ENCODE measurements at places on chromosomes 3 and 15.

GRCh38 chr3:128068156-128068620, 16.0 kb downstream of the SEC61A1 start:
- no peak for DNase-seq

DNA sequence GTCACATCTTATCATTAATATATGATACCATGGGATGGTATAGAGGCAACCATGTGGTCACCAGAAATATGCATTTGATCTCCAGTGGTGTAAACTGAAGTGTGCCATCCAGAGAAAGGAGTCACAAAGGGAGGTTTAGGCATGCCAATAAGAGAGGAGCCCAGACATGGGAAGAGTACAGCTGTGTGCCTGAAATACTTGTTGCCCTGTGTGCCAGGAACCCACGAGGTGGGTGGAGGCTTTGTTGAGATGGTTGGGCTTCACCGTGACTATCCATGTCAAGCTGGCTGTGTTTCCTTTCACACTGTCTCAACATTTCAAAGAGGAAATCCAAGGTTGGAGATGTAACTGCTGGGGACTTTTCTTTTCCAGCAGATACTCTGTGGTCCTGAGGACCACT, 43.5 kb downstream of the CACNA2D3 start:
- DNase-seq = no peak

DNA sequence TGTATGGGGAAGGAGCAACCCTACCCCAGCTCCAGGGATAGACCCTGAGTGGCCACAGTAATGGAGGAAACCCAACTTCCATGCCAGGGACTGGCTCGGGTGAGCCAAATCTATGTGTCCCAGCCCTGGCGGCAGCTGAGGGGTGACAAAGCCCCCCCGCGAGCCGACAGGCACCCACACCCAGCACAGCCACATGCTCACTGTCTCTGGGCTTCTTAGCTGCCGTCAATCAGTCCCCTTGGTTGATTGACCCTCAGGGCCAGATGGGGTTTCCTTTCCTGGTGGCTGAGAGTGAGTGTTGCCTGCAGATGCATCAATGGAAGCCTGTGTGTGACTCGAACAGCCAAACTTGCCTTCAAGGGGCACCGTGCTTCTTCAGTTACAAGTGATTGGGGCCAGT, 2.1 kb upstream of the OCA2 start:
- DNase-seq = no peak

GRCh38 chr3:65560133-65560532, 478.6 kb downstream of the MAGI1 start:
- no peak for DNase-seq

GRCh38 chr3:147312786-147313280, 93.5 kb downstream of the ZIC4 start:
- no peak for DNase-seq

- no peak for DNase-seq
Measured at GRCh38 chr15:31272558-31273257, 53.9 kb upstream of the KLF13 start.

- peak; percentile 92 for DNase-seq
Measured at GRCh38 chr3:194364652-194365434, 4.7 kb downstream of the LRRC15 start.

- DNase-seq = no peak
Measured at GRCh38 chr15:41629883-41630282, 30.3 kb upstream of the MGA start.

GRCh38 chr3:179072100-179072438, 460 bp upstream of the ZMAT3 start:
- no peak for DNase-seq

DNA sequence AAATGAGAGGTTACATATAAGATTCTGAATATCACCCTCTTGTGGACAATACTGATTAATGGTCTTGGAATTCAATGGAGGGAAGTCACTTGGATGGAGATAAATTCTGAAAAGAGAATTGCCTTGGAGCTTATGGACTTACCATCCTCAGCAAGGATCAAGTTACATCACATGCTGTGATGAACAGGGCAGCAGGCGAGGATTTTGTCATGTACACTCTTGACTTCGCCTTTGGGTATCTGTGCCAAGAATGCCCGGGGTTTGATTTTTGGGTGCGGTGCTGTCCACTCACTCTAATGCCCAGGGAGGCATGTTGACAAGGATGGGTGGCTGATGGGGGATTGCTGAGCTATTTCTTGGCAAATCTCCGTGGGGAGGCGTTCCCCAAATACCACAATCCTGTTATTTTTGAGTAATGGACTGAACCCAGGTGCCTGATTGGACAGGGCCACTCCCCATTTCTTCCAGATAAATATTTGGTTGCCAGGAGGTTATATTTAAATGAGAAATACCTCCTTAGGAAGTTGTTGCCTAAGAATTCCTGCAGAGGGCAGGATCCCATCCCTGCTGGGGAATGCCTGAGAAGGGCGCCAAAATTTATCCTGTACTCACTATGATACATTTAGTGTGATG, 96.3 kb downstream of the TPRG1 start:
- DNase-seq = no peak

- no peak for DNase-seq
Measured at GRCh38 chr3:43624619-43625305, 3.0 kb upstream of the ANO10 start.

GRCh38 chr15:83193721-83194120, 13.9 kb downstream of the HDGFL3 start:
- DNase-seq = no peak

DNA sequence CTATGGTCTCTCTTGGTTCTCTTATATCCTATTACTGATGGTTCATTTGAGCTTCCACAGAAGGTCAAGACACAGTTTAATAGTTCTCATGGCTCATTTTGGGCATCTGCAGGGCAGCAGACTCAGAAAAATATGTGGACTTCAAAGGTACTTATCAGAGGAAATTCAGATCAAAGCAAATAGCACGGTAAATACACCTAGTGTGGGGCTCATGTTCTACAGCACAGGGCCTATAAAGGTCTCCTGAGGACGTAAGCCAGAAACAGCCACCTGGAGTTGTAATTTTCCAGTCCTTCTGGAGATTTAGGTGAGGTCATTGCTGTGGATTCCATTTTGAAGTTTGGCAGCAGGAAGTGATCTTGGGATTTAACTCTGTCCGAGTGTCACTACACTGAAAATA, 134.5 kb upstream of the SGO1 start:
- no peak for DNase-seq

GRCh38 chr3:123331651-123332050, 117.2 kb downstream of the ADCY5 start:
- no peak for DNase-seq

DNA sequence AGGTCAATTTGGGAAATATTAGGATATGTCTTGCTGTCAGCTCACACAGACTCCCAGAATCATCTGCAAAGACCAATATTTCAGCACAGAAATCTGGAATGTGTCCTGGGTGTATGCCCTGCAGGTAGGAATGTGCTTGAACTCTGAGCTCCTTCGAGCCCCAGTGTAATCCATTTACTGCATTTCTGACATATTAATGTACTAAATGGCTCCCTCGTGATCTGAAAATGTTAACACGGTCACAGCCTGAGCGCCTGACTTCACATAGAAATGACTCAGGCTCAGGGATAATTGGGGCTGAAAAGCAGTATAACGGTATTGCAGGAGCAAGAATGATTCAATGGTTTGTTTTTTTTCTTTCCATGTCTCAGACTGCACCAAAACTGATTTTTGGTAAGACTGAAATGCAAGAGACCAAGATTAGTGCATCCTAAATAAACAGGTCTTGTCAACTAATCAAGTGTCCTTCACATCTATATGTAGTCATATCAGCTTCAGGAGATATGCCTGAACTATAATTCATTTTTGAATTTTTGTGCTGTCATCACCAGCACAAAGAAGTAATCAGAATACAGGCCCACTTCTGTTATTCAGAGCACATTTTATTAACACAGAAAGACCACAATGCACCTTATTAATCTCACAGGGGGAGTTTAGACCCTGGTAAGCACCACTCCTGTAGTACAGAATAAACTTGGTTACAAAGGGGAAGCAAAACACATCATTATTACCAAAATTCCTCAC, 49.8 kb downstream of the DCLK3 start:
- DNase-seq = no peak

DNA sequence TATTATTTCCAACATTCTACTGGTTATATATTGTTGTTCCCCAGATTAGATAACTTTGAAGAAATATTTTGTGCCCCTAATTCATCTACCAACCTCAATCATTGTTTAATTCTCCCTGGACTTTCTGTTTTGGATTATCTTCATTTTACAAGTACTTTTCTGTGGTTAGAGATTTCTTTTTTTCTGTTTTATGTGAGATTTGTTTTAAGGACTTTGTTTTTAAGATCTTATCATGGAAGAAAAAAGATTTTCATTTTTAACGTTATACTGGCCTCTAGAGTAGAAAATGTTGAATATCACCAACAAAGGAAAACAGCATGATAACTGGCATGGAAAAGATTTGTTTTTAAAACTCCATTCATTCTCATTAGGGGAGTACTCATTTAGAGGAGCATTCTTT, 210.9 kb upstream of the KCNMB2 start:
- peak; percentile 30 for DNase-seq

DNA sequence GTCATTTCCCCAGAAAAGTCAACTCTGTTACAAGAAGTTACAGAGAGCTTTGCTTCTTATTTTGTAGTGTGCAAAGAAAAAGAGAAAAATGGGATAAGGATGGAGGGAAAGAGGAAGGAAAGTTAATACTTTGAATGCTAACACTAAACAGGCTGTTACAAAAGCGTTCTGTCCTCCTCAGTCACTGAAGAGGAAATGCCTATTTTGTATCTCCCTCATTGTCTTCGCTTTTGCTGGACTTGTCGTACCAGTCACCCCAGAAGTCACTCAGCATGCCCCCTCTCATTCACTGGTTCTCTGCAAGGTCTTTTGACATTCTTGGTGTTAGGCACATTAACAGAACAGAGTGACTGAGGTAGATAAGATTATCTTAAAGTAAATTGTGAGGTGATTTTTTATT, 129.6 kb downstream of the ALCAM start:
- DNase-seq = no peak

DNA sequence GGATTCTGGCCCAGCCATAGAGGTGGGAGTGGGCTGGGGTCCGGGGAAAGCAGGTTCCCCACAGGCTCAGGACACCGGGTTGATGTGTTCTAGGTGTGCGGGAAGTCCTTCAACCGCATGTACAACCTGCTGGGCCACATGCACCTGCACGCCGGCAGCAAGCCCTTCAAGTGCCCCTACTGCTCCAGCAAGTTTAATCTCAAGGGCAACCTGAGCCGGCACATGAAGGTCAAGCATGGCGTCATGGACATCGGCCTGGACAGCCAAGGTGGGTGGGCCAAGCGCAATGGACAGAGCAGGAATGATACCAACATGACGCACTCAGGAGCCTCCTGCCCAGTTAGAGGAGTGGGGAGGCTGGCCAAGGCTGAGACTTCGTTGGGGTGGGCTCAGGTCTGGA, 28.2 kb downstream of the IDH2 start:
- DNase-seq = no peak

- no peak for DNase-seq
Measured at GRCh38 chr3:46496746-46497555, 825 bp upstream of the RTP3 start.

DNA sequence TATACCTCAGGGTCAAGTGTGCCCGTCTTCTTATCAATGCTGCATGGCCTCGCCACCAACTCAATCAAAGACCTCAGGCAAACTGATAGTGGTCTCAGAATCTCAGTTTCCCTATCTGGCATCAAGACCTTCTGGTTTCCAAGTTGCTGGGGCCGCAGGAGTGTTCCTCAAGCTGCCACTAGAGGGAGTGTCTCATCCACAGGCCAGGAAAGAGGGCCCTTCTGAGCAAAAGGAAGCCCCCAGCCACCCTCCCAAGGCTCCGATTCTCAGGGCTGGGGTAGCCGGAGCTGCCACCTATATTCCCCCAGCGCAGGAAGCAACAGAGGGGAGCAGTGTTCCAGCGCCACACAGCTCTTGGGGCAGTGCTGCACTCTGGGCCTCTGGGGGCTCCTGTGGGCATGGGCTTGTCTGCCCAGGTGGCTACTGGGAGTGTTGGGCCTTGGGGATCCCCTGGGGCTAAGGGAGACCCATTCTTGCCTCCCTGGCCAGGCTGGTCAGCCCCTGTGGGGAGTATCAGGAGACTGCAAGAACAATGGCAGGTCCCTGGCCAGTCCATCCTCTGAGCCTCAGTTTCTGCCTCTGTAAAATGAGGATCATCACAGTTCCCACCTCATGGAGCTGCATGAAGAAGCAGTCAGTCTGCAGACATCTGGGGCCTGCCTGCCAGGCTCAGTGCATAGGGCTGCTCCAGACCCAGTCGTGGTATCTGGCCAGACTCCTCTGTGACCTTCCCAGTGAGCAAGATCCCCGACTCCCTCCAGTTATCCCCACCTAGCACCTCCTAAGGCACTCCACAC, 23.4 kb upstream of the SEC13 start:
- no peak for DNase-seq

DNA sequence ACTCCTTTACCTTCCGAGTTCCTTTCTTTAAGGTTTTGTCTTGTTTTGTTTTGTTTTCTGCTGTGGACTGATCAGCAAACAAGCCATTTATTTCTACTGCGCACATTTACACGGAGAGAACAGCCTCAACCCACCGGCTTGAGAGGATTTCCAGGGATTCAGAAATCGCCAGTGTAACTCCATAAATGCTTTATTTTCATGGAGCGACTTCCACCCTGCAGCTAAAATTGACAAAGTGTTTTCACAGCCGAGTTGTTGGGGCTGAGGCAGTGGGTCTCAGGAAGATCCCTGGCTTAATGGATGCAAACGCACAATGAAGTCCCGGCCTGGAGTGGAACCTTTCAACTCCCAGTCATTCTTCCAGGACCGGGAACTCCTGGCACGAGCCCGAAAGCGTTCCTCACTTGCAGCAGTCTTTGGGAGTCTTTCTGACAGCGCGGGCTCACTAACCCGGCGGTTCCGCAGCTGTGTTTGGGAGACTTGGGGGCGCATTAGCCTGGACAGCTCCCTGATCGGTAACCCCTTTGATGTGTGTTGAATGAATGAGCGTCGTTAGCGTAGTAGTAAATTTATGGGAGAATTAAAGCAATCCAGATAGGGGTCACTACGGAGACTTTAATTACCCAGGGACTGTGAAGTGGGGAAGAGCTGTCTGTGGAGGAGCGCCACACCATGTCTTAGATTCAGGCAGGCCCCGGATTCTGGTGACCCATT, 785 bp upstream of the MYRIP start:
- no peak for DNase-seq

- DNase-seq = no peak
Measured at GRCh38 chr15:79472446-79472845, 40.3 kb downstream of the MINAR1 start.

DNA sequence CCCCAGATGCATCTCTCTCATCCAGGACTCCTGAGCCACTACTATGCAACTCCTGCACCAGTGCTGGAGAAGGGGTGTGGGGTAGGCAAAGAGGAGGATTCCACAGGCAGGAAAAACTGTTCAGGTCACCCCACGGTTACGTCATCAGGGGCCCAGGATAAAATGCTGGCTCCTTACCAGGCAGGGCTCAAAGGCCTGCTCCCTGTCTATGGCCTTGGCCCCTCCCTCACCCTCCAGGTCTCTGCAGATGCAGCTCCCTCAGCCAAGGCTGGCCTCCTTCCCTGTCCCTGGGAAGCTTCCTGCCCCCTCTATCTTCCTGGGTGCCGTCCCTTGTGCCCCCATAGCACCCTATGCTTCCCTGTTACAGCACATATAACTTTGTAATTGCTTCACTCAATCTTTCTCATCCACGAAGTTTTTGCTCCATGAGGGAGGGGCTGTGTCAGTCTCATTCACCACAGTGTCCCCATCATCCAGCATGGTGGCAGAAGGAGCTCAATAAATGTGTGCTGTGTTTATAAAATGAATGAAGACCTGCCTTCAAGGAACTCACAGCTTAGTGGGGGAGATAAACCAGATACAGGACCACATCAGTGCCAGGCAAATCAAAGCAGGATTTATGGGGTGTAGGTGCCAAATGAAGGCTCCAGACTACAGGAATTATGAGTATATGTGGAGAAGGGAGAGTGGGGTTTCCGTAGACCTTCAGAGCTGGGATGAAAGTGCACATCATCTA, 18.6 kb downstream of the KBTBD13 start:
- no peak for DNase-seq

Data from NCI-H1417 treated with DMSO at 0.1 percent for 48 hours (cell line).